ENCODE measurements at places on chromosomes 6 and 20.
A peak's percentile ranks its signal among the peaks of the same experiment; 100 is the strongest.

DNA sequence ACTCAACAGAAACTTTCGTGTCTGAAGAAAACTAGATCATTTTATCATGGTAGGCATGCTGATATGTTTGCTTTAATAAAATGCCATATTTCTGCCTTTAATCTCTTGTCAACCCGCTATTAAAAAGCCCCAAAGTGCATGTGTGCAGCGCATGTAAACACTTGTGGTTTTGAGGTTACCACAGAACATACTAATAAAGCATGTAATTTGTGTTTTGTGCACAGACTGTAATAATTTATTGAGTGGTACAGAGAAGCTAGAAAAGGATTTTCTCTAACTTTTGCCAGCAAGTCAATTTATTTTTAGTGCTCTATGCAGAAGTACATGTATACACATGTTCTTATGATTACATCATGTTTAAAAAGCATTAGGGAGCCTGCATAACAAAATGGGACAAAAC lies 349.9 kb upstream of the SLC35B3 start:
- DNase-seq, result no peak

- peak; percentile 2 for DNase-seq
Measured at GRCh38 chr20:24389686-24390085, 79.7 kb upstream of the SYNDIG1 start.

GRCh38 chr6:112296122-112296521 lies 41.8 kb upstream of the LAMA4 start:
- no peak for DNase-seq

DNA sequence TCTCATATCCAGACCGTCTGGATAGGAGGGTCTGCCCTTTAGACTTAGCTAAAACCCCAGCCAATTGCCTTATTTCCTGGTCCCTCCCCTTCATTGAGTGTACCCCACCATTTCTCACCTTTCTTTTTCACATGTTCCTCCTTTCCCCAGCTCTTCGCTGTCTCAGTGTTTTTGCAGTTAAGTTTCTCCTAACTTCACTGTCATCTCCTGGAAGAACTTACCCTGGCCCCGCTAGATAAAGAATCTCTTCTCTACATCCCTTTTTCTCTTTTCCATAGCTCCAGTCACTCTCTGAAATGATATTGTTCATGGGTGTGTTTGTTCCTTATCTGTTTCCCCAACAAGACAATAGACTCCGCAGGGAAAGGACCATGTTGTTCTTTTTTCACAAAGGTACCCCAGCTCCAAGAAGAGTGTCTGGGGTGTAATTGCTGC lies 208.8 kb downstream of the TSHZ2 start:
- DNase-seq, result no peak

DNA sequence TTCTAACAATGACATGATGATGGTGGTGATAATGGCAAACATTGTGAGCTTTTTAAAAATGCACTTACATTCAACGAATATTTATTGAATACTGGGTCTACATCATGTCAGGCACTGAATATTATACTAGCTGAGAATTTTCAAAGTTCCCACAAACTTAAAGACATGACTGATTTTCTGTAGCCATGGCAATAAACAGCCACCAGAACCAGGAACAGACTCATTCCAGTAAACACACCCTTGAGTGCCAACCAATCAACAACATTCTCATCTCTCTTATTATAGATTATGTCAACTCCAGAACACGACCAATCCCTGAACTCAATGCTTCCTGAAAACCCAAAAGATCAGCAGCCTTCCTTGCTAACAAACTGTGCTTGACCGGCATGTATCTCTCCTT lies 212.4 kb upstream of the RUNX2 start:
- DNase-seq, result no peak

GRCh38 chr20:13546497-13547131 lies 92.1 kb downstream of the TASP1 start:
- DNase-seq, result peak; percentile 41

- no peak for DNase-seq
Measured at GRCh38 chr6:133309579-133309978, 68.4 kb downstream of the EYA4 start.

DNA sequence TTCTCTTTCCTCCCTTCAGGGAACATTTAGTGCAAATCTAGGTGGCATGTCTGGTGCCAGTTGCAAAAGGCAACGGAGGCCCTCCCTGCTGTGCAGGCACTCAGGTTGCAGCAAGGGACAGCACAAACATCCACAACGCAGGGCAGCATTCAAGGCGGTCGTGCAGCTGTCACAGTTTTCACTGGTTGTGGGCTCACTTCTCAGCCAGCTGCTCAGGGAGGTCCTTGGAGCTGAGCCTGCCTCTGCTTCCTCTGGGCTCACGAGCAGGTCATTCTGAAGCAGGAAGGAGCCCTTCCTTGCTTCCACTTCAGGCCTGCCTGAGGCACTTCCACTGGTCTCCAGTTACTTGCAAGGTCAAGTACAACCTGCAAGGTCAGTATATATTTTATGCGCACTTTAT lies 3.8 kb upstream of the NPEPL1 start:
- no peak for DNase-seq

DNA sequence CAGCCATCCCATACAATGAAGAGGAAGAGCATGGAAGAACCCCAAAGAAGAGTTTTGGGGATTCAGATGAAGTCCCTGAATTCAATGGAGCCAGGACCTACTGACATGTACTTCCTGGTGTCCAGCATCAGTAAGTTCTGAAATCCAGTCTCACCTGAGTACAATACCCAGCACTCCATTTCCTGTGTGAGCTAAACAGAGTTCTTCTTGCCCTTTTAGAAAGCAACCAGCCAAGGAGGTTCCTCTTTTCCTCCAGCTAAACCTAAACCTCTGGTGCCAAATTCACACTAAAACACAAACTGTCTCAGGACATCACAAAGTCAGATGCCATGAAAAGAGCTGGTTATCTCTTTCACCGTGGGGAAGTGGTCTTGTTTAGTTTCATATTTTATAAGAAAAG lies 71.5 kb downstream of the PKHD1 start:
- no peak for DNase-seq

- DNase-seq, result no peak
Measured at GRCh38 chr6:149846321-149846720, 17.8 kb downstream of the LRP11 start.

DNA sequence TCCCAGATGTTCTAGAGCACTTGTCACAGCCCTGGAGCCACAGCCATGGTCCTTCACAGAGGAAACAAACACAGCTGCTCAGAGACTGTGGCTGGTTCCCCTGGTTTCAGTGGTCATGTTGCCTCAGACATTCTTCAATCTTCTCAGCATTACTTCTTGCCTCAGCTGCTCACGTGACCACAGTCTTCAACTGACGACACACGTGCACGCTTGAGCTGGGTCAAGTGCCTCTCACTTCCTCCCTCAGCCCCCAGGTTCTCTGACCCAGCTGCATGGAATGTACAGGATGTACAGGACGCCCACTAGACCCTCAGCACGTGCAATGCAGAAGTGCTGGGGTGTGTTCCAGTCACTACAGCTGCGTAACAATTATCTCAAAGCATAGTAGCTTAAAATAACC lies 159.8 kb upstream of the GGTLC1 start:
- DNase-seq, result peak; percentile 3

GRCh38 chr20:51750037-51750769 lies 18.0 kb downstream of the ATP9A start:
- no peak for DNase-seq

- DNase-seq, result no peak
Measured at GRCh38 chr6:157215717-157216116, 107.6 kb downstream of the TMEM242 start.

DNA sequence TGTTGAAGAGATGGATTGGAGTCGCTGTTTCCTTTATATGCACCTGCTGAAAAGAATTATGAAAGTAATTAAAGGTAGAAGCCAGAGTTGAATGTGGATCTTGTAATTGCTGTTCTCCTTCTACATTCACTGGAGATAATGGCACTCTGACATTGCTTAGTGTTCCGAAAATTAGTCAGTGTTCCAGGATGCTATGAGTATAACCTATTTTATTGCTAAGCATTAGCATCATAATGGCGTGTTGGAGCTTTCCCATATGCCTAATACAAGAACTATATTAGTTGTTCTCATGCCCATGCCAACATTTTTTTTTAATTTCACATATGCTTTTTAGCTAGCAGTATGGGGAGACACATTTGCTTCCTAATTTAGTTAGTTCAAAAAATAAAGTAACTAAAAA lies 236.4 kb downstream of the ARHGAP18 start:
- DNase-seq, result no peak

DNA sequence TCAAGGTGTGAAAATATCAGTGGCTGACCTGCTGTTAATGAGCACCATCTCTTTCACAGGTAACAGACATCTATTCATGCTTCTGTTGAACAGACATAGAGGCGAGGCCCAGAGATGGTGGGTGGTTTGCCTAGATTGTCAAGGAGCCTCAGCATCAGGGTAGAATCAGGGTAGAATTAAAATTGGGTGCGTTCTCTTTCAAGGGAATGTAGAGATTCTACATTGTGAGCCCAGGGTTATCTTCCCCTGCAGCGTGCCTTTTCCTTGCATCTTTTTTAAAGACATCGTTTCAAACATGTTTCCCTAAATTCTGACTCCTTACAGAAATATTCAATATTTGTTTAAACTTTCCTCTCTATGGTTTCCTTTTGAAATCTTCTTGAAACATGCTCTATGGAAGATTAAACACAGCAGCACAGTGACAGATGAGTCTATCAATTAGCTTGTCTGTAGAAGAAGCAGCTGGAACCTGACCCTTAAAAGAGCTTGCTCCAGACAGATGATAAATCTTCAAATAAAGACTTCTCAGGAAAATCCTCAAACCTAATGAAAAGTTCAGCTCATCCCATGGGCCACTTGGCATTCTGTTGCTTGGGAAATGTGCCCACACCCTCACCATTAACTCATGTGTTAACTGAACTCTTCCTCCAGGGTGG lies 119.8 kb downstream of the IPCEF1 start:
- no peak for DNase-seq

- no peak for DNase-seq
Measured at GRCh38 chr6:13947611-13948178, 22.9 kb downstream of the RNF182 start.

DNA sequence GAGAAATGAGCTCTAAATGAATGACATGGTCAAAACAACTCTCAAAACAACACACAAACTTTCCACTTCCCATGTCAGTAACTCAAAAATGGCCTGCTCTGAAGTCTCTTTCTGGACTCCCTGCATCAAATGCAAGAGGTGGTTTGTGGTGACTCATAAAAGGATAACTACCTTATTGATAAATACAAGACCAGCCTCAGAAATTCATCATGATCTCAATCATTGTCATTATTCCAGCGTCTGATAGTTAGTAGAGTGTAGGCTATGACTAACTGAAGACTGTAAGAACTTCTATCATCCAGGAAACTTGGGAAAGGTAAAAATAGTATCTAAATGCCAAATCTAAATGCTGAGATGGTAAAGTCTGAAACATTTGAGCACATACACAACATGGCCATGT lies 369.4 kb downstream of the BMP2 start:
- DNase-seq, result no peak

- DNase-seq, result no peak
Measured at GRCh38 chr20:44805979-44806620, 4.2 kb downstream of the RIMS4 start.

DNA sequence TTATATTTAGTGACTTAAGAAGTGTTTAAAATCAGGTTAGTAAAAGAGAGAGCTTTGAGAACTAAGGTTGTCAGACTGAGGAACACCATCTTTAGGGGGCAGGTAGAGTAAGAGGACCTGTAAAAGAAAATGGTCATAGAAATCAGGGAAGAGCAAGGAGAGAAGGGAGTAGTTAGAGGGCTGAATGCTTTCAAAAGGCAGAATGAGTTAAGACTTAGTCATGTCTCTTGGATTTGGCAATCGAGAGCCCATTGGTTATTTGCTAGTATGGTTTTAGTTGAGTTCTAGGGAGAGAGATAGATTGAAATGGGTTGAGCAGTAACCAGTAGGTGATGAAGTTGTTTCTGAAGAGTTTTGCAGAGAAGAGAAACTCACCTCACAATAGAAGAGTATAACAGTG lies 51.1 kb downstream of the RALGAPB start:
- no peak for DNase-seq

- no peak for DNase-seq
Measured at GRCh38 chr6:128491100-128491581, 29.3 kb downstream of the PTPRK start.

GRCh38 chr20:2538931-2539720 lies 2.8 kb downstream of the TMC2 start:
- no peak for DNase-seq

- DNase-seq, result no peak
Measured at GRCh38 chr20:37095108-37095598, 644 bp downstream of the RBL1 start.

DNA sequence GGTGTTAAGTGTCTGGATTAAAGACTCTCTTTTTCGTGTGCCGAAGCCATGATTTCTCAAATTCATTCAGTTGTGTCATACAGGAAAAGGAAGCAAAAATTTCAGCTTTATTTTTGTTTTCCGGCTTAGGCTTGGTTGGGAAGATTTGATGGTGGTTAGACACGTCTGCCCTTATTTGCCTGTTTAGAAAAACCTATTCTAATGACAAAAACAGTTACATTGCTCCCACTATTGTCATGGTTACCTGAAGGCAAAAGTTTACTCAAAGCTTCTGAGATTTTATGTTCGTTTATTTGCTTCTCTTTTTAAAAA lies 982 bp downstream of the DNAJC5 start:
- no peak for DNase-seq

- DNase-seq, result no peak
Measured at GRCh38 chr6:45698046-45698445, 317.6 kb downstream of the CLIC5 start.

DNA sequence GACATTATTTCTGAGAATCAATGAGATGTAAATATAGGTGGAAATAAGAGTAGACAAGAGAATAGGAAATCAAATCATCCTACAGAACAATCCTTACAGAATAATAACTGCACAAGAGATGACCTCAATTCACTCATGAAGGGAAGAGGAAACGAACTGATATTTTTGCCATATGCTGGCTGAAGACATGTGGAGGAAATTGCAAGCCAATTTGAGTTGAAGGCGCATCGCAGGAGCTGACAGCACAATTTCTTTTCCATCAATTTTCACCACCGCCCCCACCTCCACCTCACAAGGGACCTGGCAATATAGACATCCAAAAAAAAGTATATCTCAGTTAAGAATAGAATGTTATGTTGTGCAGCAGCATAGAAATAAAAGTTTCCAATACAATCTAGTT lies 20.3 kb downstream of the CITED2 start:
- no peak for DNase-seq

- DNase-seq, result no peak
Measured at GRCh38 chr20:13930281-13930680, 60.1 kb downstream of the SEL1L2 start.

GRCh38 chr20:12970372-12970821 lies 38.4 kb upstream of the SPTLC3 start:
- no peak for DNase-seq

DNA sequence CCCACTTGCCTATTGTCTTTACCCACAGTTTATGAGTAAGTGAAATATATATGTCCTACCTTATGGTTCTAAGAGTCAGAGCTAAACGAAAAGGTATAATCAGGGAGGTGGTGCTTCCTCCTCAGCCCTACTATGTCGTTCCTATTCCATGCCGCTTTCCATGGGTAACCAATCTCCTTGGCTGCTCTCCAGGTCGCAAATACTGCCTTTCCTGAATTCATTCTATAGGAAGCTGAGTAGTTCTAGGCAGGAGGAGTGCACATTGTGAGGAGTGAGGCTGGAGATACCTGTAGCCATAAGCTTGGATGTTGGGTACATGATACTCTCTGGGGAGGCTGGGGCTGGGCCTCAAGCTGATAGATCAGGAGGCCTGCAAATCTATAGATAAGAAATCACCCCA lies 5.8 kb downstream of the IL20RA start:
- no peak for DNase-seq
